ENCODE measurements at places on chromosomes 1 and 21. TPM values are rescaled to one million over a fixed set of nuclear protein-coding genes. Genes with fewer than 3 reads are reported as not detected.

- no peak overlapping the region for H3K27ac ChIP-seq
- H3K4me3 ChIP-seq = no peak overlapping the region
- H3K36me3 ChIP-seq = no peaks in the 10 kb centered on the region
- peaks cover 7% of the 10 kb centered on the region for H3K4me1 ChIP-seq
Measured at GRCh38 chr1:28877132-28877781, 37.1 kb upstream of the EPB41 start.

FCAMR gene
- 0.14 TPM for total RNA-seq

SMIM11 gene
- 7.1 TPM for total RNA-seq

DNA sequence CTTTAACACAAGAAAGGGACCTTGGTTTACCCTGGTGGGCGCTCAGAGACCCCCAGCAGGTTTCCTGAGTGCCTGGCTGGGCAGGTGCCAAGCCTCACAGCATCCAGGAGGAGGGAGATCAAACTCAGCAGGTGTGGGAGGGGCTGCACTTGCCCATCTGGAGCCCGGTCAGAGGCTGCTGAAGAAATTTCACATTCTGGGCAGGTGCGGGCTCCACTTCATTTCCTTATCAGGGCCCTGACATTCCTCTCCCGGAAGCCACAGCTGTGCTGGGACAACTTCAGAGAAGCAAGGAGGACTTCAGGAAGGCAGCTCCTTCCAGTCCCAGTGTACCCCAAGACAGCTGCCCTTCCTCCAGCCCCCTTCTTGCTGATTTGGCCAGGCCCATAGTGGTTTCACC lies 82.9 kb downstream of the ITPKB start:
- H3K4me3 ChIP-seq = no peak overlapping the region
- H3K36me3 ChIP-seq = no peaks in the 10 kb centered on the region
- H3K27ac ChIP-seq = no peak overlapping the region
- peaks cover 22% of the 10 kb centered on the region for H3K4me1 ChIP-seq
- DNase-seq = no peak
- no peaks in the 10 kb centered on the region for H3K27me3 ChIP-seq

DNA sequence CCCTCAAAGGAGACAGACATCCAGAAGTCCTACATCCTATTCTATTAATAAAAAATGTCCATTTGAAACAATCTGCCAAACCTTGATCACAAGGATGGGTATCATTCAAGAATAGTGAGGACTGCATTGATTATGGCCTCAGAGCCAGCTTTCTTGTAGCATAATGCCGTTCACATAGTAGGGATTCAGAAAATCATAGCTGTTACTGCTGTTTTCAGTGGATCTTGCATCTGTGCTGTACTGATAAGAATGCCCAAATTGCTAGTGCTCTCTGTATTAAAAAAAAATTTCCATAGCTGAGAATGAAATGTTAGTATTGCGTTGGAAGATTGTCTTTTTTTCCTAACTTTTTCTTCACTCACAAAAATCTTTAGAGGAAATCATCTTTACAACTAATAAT lies 19.1 kb downstream of the BRDT start:
- H3K4me1 ChIP-seq = no peaks in the 10 kb centered on the region
- H3K27ac ChIP-seq = no peak overlapping the region
- H3K27me3 ChIP-seq = no peaks in the 10 kb centered on the region
- no peaks in the 10 kb centered on the region for H3K36me3 ChIP-seq
- H3K4me3 ChIP-seq = no peak overlapping the region

- no peak overlapping the region for H3K4me3 ChIP-seq
- H3K27ac ChIP-seq = no peak overlapping the region
Measured at GRCh38 chr1:167270349-167271092, 49.8 kb downstream of the POU2F1 start.

- H3K27ac ChIP-seq = peak overlapping the region; percentile 56
- H3K4me1 ChIP-seq = peaks cover 17% of the 10 kb centered on the region
- H3K36me3 ChIP-seq = peaks cover 11% of the 10 kb centered on the region
- no peak overlapping the region for H3K4me3 ChIP-seq
- no peak for DNase-seq
Measured at GRCh38 chr1:221709854-221710253, 32.0 kb downstream of the DUSP10 start.

PDPN gene
- 0.09 TPM for total RNA-seq

CA6 gene
- not detected for total RNA-seq

- H3K27me3 ChIP-seq = no peaks in the 10 kb centered on the region
- no peaks in the 10 kb centered on the region for H3K4me1 ChIP-seq
- H3K36me3 ChIP-seq = no peaks in the 10 kb centered on the region
Measured at GRCh38 chr1:55402671-55403464, 187.7 kb upstream of the USP24 start.

PLA2G2E gene
- total RNA-seq = not detected

LIN28A gene
- not detected for total RNA-seq

CENPS gene
- 4.4 TPM for total RNA-seq

GRCh38 chr1:67953301-67953700 lies 97.1 kb downstream of the DIRAS3 start:
- no peaks in the 10 kb centered on the region for H3K4me1 ChIP-seq
- DNase-seq = no peak
- no peak overlapping the region for H3K4me3 ChIP-seq
- no peak overlapping the region for H3K27ac ChIP-seq
- no peaks in the 10 kb centered on the region for H3K27me3 ChIP-seq

Data from liver (tissue), 10 donors.